ENCODE measurements at places on chromosomes 1 and 21.

DNA sequence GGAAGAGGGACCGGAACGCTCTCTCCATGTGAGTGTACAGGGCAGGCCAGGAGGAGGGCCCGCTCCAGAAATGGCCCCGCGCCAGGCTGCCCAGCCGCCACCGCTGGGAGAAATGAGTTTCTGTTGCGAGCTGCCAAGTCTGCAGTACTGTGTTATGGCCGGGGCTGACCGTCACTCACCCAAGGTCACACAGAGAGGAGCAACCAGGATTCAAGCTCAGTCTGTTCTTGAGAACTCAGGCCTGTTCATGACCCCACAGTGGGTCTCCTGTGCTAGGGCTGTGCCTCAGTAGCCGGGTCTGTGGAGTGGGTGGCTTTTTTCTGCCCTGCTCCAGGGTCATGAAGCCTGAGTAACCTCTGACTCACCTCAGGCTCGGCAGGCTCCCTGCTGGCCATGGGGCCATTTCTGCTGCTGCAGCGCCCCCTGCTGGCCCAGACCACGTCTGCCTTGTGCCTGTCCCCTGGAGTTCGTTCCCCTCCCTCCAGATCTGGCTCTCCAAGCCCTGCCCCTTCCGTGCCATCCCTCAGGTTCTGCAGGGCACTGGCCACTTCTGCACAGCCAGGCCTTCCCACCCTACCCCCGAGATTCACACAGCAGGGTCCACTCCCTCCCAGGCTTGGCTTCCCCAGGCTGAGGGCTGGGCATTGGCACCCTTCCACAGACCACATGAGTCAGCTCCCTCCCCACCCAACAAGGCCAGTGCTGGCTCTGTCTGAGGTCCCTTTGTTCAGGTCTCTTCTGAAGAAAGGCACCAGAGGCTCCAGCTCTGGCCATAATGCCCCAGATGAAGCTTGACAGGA, 51.8 kb downstream of the EDN2 start:
- DNase-seq = peak; percentile 86

- DNase-seq = no peak
Observed at GRCh38 chr1:94981575-94981973, 54.7 kb upstream of the CNN3 start.

DNA sequence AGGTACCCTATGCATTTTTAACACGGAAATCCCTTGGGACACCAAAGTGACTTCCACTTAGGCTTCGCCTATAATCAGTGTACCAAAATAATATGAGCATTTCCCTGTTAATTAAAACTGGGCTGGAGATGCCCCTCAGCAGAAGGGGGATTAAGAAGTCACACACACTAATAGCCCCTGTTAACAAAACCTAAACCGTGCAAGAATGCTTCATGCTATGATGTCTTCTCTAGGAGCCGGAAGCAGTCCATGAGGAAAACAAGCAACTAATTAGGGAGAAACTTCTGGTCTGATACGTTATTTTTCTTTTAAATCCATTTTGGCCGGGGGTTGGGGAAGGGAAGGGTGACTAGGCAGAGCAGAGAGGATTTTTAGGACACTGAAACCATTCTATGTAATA, 123.4 kb downstream of the ESRRG start:
- no peak for DNase-seq

GRCh38 chr1:46368791-46369190, 25.3 kb upstream of the FAAH start:
- DNase-seq = no peak

DNA sequence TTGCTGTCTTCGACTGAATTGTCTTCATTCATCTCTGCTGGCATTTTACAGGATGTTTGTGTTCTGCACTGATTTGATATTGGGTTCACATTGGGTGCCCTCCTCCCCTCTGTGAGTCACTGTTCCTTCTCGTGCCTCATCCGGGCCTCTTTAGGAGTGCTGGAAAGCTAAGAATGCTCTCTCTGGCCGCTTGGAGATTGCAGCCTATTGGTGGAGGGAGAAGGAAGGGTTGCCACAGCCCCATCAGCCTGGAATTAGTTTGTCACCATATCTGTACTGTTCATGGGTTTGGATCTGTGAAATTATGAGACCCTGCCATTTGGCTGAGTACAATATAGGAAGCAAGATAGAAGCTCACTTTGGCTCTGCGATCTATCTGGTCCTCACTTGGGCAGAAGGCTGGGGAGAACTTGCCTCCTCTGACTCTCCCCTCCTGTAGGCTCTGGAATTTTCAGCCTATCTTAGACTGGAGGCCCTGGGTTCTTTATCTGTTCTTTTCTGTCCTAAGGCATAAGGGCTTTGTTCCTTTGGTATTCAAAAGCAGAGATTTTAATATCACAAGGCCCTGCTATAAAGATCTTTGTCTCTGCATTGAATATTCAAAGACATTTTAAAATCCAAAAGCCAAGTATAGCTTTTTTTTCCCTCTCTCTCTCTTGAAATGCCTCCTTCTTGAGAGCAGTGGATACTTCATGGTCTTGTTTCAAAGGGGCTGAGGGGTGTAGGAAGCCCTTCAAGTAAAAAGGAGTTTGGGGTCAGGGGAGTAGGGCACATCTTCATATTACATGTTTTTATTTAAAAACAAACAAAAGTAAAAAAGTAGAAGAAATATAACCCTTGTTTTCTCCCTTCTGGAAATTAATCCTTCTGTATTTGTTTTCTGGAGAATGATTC, 347.9 kb downstream of the ZP4 start:
- no peak for DNase-seq
